ENCODE measurements at places on chromosomes 13 and 19. TPM values are rescaled to one million over a fixed set of nuclear protein-coding genes. Genes with fewer than 3 reads are reported as not detected.

GRCh38 chr13:44974056-44974793, 15.0 kb downstream of the NUFIP1 start:
- no peak for ATAC-seq

DNA sequence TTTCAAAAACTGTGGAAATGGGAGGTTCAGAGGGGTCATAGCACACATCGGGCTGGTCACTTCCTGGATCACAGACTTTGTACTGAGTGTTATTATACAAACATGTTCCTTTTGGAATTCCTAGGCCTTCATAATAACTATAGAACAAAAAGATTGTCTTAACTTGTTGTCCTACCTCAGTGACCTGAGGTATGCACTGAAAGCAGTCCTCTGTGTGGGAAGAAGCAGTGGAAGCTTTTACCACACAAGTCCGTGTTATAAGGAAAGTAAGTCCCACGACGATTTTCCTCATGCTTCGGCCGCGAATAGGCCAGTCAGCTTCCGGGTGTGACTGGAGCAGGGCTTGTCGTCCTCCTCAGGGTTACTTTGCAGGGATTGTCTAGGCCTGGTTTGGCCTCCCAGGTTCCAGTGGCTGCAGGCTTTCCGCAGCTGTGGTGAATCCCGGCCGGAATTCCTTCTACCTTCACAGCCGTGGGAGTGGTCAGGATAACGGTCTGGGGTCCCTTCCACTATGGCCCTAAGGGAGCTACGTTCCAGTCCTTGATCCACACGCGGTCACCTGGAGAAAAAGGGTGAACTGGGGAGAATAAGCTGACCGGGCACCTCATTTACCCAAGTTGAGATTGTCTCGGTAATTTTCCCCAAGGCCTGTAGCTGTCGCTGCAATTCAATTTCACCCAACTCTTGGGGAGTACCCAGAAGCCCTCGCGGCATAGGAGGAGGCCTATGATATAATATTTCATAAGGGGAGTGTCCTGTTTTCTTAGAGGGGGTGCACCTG, 16.0 kb downstream of the NAPSA start:
- no peak for ATAC-seq

BEST2 gene
- total RNA-seq: not detected

DNA sequence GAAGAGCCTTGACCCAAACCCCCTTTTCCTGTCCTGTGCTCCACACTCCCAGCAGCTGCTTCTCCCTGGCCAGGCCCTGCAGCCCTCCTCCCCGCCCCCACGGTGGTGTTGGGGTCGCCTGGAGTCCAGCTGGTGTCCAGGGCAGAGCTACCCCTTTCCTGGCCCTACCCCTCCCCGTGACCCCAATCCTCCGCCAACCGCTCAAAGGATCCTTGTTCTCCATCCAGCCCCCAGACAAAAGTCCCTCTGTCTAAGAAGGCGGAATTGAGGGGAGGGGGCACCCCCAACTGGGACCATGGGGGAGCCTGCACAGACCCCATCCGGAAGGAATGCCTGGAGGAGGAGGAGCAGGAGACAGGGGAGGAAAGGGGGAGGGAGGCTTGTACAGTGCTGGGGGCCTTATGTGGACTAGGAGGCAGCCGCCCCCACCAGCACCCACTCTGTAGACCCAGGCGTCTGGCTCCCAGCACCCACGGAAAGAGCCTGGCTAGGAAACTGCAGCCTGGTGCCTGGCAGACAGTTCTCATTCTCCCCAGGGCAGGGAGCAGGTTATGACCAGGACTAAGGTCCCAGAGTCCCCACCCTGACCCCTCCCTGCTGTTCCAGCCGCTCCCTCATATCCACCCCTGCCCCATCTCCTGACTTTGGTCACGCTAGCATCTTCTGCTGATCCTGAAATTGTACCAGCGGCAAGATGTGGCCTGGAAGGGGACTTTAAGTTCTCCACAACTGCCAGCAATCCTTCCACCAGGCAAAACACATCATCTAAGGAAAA, at the start of gene FXYD3:
Gene FXYD3, plus strand, starts transcription at position 647 of the 775 bp plus-strand sequence. CDS start 3,554 bp downstream, outside the sequence.
- no peak for ATAC-seq

RUBCNL gene
- total RNA-seq: 0.56 TPM

DNA sequence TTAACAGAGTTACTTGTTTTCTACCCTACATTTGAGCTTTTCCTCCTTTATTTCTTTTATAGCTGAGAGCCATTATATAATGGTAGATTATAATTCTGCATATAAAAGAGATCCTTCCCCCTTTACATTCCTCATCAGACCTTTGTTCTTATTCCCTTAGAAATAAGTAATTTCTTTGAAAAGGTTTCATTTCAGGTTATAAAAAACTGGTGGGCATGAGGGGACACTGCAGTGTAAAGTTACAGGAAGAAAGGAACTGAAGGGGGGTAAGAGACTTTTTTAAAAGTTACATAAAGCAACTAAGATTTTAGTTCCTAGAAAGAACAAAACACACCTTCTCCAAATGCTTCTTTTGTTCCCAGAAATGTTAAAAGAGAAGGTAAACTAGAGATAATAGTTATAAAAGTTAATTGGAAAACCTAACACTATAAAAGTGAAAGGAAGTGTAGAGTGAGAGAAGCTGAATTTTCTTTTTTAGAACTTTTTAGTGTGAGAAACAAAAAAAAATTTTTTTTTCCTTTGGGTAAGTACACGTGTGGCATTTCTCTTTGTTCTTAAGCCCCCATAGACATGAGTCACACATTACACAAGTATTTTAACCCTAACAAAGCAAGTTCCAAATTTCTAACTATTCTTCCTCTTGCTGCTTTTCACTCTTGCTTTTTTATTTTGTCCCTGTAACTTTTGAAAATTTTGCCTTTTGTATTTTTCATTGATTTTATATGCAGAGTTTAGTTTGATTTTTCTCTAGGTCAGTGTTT, 106.4 kb upstream of the MLNR start:
- no peak for ATAC-seq

DNA sequence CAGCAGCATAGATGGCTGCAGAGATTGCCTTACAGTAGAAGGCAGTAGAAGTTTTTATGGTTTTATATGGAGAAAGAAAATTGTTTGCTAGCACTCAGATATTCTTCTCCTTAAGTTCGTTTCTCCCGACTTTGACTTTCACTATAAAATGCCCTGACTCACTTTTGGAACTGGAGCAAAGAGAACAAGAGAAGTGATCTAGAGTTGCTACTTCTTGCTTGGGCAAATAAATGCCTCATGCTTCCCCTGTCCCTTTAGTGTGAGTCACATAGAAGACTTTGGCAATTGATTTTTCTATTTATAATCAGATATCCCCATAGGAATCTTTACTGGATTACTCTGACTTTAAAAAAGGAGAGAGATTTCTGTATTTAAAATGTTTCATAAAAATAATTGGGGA, 46.9 kb downstream of the ITGBL1 start:
- no peak for ATAC-seq

KL gene
- not detected for total RNA-seq

DNA sequence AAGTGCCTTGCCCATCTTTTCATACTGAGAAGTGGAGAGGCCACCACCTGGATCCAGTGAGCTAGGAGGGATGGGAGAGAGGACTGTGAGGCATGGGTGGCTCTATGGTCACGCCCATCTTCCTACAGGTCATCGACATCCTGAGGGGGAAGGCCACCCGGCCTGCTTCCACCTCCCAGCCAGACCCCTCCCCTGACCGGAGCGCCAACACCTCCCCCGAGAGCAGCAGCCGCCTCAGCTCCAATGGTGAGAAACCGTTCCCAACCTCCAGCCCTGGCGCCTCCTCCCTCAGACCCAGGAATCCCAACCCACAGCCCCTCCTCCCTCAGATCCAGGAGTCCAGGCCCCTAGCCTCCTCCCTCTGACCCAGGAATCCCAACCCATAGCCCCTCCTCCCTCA, 10.1 kb downstream of the BCL3 start:
- no peak for ATAC-seq

KRTDAP gene
- total RNA-seq: not detected

DNA sequence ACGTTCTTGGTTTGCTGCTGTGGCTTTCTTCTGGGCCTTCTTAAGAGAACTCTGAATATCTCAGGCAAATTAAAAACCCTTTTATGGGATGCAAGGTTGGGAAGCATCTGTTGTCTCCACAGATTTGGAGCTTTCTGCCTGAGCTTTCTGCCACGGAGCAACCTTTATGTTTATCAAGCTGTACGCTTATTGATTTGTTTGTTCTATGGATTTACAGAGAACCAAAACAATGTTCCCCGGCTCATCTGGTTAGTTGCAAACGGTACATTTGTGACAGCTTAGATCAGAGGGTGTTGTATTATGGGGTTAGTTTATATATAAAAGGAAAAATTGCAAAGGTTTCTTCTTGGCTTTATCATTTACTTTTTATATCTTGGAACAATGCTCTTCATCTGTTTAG, 479.6 kb downstream of the DIAPH3 start:
- no peak for ATAC-seq

DNA sequence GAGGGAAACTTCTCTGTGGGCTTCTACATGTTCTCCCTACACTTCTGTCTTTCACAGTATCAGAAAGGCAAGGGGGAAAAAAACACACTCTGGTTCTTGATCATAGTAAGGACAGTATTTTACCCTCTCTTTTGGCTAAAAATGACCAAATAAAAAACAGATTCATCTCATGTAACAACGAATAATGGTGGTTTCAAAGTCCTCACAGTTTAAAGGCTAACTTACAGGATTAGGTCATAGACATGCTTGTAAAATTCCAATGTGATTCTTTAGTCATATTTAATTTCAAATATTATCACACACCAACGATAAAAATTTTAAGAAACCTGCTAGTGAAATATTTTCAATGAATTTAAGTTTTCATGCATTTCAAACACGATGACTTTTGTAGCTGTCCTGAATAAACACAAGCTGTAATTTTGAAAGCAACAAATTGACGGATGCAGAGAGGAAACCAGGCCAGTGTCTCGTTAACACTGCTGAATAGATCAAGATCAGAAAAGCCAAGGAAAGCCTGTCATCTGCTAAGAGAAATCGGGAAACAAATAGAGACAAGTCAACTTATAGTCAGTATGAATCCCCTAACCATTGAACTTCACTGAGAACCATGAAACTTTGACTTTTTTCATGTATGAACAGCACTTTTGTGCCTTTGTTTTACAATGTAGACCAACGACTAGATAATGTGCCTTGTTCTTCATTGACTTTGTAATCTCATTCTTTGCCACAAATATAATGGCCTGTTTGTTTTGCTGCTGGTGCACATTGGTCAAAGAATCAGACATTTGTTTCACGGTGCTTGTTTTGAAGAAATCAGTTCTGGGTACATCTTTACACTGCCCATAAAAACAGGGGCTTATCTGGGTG, 22.0 kb downstream of the MBNL2 start:
- no peak for ATAC-seq

- ATAC-seq: no peak
Observed at GRCh38 chr19:46783670-46784069, 4.7 kb downstream of the SLC1A5 start.

DNA sequence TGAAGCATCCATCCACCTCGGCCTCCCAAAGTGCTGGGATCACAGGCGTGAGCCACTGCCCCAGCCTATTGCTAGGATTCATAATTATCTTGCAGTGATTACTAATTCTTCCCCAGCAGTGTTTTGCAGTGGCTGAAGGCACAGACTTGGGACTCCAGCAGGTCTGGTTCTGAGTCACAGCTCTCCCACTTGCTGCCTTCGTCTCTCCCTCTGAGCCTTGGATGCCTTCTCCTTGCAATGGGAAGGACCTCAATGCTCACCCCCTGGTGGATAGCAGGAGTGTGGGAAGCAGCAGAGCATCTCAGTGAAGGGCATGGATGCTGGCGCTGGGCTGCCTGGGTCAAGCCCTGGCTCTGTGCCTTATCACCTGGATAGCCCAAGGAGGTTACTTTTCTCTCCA, 37.6 kb upstream of the SHKBP1 start:
- ATAC-seq: no peak

ZNF431 gene
- 24.5 TPM for total RNA-seq

MEF2B gene
- total RNA-seq: 0.17 TPM

ZNF177 gene
- 1.8 TPM for total RNA-seq

DNA sequence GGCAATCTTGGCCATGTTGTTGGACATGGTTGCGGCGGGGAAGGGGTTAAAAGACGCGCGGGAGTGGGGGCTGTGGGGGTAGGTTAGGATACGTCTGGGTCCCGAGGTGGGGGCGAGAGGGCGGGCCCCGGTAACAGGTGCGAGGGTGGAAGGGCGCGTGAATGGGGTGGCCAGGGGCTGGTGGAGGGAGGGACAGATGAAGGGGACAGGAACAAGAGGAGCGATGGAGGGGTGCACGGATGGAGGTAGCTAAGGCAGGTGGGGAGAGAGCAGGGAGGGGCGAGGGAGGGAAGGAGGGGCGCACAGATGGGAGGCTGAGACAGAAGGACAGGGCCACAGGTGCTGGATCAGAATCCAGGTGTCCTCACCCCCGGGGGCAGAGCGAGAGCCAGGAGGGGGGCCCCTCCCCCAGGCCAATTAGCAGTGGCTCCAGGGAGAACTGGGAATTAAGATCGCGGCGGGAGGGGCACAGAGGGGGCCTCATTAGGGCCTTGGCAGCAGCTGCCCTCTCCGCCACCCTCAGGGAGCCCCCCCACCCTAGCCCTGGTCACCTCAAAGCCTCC, 1.3 kb downstream of the GNG8 start:
- no peak for ATAC-seq

DNA sequence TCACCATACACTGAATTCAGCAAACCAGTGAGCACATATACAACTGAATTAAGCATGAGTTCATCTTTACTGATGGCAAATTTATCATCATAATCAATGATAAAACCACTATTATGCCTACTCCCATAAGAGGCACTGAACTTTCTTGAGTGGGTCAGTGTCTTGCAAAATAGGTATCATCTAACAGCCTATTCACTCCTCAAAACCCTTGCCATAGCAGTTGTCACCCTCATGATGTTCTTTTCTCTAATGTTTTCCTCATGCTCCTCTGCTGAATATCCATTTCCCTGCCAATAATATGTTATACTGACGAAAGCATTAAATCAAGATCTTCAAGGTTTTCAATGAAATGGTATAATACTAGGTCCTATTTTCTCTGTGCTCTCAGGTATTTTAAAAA, 5.6 kb downstream of the ARGLU1 start:
- no peak for ATAC-seq

DNA sequence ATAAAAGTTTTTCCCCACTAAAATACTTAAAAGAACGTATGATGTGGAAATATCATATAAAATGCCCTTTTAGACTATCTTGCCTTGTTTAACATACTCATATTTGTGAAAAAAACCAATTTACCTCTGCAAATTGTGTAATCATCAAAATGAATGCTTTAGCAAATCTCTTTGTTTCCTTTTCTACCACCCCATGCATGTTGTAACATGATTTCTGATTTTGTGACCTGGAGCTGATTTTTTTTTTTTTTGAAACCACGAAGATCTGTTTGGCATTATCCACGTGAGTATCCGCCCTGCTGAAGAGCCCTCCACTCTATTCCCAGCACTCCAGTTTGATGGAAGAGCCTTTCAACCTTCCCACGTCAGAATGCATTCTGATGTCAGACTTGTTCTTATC, 245.8 kb upstream of the NBEA start:
- no peak for ATAC-seq

LPAR2 gene
- 46.3 TPM for total RNA-seq

Data from activated T-helper 17 cell treated with anti-CD3 and anti-CD28 coated beads, Interleukin-2, amount 50 U/mL, for 72 hours (primary cell).